ENCODE measurements at places on chromosomes 2 and 18.

DNA sequence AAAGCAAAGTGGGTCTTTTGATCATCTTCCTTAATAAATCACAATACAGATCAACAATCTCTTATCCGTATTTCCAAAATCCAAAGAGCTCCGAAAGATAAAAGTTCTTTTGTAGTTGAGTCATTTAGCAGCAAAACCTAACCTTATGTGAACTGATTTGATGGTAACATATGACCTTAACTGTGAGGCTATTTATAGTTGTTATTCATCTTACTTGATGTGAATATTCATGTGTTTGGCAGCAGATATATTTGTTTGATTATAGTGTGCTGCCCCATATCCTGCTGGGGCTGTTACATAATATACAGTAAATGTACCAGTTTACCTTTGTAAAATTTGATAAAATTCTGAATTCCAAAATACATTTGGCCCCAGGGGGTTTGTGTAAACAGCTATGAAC is 158.5 kb downstream of the MYO3B start:
- DNase-seq = no peak

DNA sequence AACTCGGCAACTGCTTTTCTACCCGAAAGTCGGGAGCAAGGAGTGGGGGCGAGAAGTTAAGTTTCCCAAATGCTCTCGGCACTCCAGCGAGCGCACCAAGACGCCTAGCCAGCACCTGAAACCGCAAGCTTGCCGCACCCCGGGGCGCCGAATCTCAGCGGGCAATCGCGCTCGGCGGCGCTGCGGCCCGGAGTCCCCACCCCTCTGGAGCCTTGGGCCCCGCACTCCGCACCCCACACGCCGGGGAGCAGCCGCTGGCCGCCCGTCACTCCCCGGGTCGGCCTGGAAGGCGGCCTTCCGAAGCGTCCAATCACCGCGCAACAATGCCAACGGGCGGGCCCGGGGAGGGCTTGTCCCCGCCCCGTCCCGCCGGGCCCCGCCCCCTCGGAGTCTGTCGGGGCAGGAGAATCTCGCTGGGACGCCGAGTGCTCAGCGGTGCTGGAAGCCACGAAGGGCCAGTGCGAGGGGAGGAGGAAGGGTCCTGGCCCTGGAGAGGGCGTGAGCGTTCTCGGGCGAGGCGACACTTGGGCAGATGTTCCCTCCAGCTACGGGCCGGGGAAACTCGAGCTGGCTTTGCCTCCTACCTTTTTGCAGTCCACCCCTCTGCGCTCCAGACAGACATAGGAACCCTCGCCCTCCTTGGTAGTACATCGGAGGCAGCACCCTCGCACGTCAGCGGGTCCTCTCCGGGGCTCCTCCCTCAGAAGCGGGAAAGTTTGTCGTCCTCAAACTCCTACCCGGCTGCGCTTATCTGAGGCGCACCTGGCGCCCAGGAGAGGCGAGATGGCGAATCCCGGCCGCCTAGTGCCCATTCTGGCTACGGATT is 1.1 kb upstream of the ZBTB7C start:
- DNase-seq = peak; percentile 54

DNA sequence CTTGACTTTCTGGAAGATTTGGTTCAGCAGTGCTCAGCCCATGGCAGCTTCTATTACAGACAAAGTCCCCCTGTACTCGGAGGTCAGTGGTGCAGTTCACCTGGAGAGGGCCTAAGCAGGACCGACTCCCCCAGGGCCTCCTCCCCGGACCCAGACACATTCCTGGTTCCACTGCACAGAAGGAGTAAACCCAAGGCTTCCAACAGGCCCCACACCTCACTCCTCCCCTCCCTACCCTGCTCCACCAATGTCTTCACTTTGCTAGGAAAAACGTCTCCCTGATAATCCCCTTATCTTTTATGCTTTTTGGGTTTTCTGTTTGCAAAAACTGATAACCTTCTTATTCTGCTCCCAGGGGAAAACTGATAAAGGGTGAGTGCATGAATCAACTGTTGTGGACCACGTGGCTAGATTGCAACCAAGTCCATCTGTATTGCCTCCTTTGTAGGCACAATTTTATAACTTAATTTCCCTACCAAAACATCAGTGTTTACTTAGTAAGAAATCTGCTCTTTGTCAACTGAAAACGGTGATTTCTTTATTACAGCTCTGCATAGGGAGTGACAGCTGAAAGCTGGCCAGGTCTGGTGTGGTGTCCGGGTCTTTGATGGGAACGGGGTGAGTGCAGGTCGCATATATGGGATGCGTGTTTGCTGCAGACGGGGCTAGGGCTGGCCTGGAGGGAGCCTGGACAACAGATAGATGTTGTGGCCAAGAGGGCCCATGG is 202.5 kb downstream of the GLI2 start:
- no peak for DNase-seq

GRCh38 chr2:215436705-215437565 is 1.1 kb upstream of the FN1 start:
- no peak for DNase-seq

- DNase-seq = no peak
Measured at GRCh38 chr2:46556681-46557289, 77.4 kb downstream of the TMEM247 start.

GRCh38 chr2:97845818-97846217 is 132.4 kb downstream of the ZAP70 start:
- DNase-seq = no peak

DNA sequence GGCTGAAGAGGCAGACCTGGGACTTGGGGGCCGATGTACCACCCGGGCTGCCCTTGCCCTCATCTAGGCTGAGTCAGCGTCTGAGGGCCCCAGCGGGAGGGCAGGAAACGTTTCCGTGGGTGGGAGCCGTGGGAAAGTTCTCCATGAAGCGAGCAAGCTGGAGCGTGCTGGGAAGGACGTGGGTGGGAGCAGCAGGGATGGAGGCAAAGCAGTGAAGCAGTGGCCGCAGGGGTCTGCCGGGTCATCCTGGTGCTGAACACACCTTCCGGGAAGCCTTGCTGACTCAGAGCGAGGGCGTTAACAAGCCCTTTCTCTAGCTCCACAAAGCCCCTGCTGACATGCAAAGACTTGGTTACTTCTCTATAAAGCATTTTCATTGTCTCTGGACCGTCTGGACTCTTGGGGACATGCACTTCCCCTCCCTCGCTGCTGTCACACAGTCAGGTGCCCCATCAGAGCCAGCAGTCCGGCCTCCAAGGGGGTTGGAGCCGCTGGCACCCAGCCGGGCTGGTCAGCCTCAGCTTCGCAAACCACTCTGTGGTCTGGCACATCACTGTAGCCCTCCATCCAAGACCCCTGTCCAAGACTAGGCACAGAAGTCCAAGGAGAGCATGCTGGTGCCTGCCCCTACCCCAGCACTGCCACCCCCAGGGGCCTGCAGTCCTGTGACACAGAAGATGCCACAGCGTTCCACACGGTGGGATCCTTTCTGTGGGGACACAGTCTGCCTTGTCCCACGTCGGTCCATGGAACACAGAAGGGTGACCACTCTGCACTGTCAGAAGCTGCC is 115.1 kb upstream of the GPC1 start:
- no peak for DNase-seq

DNA sequence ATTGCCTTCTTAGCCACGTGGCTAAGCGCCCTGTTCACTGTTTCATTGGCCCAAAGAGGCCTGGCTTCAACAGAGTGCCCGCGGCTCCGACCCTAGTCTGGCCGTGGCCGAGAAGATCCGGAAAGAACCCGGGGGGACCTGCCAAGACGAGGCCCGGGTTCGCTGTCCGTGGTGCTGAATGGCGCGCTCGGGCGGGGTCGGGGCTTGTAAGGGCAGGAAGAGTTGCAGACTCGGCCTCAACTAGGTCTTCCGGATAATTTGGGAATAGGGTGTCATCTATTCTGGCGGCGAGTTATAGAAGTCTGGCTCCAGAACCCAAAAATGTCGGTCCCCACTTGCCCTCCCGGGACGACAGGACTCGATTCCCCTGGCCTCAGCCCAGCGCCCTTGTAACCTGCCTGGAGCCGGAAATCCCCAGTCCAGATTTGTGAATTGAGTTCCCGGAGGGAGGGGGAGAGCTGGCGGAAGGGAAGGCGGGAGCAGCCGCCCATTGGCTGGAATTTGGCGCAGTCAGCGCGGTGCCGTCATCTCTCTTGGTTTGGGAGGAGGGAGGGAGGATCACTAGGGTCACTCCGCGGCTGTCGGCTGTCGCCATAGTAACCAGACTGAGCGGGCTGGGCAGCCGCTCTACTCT is 3.5 kb downstream of the CDK5R2 start:
- peak; percentile 60 for DNase-seq

- DNase-seq = no peak
Measured at GRCh38 chr2:85933753-85934594, 45.2 kb upstream of the ST3GAL5 start.

- no peak for DNase-seq
Measured at GRCh38 chr18:63109022-63109421, 210.5 kb downstream of the BCL2 start.

GRCh38 chr2:31204783-31205182 is 12.5 kb downstream of the CAPN14 start:
- no peak for DNase-seq

DNA sequence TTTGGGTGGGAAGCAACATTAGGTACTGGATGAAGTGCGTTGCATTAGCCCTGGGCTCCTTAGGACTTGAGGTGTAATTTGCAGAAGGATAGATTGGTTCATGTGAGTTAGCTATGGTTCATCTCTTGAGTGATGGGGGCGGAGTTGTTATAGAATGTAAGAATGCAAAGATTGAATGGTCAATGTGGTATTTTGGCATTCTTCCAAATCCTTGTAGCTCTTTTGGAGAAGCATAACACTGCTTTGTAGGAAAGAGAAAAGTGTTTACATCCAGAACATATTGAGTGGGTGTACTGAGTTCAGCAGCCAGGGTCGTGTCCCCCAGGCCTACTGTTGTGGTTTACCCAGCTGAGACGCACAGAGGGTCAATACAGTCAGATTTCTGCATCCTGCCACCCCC is 173.5 kb downstream of the FMNL2 start:
- no peak for DNase-seq

Data from activated T-cell treated with anti-CD3 and anti-CD28 coated beads for 1 hour (primary cell).